ENCODE measurements at places on chromosomes 13 and 19.

GRCh38 chr19:1264801-1265614, 4.1 kb upstream of the CIRBP start:
- peak; percentile 95 for DNase-seq

DNA sequence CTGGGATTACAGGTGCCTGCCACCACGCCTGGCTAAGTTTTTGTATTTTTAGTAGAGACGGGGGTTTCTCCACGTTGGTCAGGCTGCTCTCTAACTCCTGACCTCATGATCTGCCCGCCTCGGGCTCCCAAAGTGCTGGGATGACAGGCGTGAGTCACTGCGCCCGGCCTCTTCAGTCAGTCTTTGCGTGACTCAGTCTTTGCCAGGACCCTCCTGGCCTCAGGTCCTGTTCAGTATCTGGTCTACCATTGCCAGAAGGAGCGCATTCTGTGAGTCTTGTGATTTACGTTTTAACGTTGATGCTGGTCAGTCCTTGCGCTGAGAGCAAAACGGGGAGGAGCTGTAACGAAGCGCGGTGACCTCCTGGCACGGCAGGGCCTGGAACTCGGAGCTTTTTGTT, 7.6 kb upstream of the HMG20B start:
- DNase-seq: peak; percentile 87

GRCh38 chr19:46193678-46194077, 35.9 kb upstream of the IGFL1 start:
- no peak for DNase-seq

DNA sequence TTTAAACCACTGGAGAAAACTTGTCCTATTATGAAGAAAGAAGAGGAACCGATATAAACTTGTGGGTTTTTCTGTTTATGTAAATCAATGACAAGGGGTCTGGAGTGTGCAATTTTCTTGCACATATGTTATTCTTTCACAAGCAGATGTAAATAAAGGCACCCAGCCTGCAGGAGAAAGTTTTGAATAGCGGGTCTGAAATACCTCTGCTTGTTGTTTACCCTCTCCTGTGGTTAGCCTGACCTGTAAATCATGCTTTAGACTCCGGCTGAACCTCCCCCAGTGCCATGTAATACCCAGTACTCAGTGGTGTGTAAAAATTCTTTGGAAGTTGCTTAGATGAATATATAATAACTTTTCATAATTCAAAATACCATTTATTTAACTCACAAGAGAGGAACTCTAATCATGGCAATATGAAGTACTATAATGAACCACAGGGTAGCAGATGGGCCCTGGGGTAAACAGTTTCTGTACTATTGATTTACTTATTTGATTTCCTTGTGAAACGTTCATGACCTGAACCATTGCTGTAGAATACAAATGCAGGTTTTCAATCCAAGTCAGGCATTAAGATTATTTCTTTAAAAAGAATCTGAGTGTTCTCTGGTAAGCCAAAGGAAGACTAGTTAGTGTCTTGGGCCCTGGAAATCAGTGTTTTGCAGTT, 245.1 kb downstream of the LMO7 start:
- no peak for DNase-seq

GRCh38 chr19:51091126-51091525, 8.4 kb upstream of the KLK14 start:
- no peak for DNase-seq

GRCh38 chr13:40943073-40943472, 76.0 kb downstream of the ELF1 start:
- no peak for DNase-seq

- no peak for DNase-seq
Measured at GRCh38 chr19:15641901-15642491, 1.3 kb downstream of the CYP4F3 start.

DNA sequence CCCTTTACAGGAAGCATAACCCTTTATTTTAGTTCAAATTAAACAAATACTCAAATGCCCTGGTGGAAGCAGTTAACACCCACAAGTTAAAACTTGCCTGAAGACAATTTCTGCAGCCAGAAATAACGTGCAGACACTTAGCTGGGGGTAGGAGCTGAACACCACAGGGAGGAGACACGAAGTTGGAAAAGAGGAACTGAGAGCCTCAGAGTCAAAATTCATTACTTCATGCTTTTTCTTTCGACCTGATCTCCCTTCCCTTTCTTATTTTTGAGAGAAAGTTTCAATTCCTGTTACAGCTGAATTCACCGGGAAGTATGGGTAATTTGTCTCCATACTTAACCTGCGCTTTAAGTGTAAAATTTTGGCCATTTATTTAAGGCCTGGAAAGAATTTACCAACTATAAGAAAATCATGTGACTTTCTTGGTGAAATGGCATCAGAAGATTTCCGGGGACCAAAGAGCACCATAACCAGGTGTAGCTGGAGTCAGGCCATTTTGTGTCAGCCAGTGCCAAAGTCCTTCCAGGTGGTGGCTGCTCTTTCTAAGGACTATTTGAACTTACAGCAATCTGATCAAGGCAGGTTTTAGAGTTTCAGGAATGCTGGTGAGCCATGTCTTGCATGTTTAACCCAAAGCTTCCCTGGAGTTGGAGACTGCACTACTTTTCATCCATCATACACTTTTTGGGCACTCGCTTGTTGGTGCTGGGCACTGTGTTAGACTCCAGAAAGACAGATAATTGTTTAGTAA, 46.5 kb upstream of the RCBTB2 start:
- DNase-seq: no peak

DNA sequence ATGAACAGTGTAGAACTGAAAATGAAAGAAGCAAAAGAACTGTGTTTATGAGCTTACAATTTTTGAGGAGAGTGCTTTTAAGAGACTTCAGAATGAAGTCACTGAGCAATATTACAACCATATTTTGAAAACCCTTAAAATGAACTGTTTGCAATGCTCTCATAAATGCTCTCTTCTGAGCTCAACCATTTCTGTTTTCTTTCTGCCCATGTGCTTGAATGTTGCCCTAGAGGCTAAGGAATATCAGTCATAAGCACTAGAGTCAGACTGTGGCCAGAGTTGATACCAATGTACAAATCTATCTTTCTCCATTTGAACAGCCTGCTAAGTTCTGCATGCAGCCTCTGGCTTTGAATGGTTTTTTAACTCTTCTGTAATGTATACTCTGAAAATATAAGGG, 1092.8 kb downstream of the PCDH9 start:
- no peak for DNase-seq

- no peak for DNase-seq
Measured at GRCh38 chr19:15337202-15337601, 4.9 kb upstream of the BRD4 start.

DNA sequence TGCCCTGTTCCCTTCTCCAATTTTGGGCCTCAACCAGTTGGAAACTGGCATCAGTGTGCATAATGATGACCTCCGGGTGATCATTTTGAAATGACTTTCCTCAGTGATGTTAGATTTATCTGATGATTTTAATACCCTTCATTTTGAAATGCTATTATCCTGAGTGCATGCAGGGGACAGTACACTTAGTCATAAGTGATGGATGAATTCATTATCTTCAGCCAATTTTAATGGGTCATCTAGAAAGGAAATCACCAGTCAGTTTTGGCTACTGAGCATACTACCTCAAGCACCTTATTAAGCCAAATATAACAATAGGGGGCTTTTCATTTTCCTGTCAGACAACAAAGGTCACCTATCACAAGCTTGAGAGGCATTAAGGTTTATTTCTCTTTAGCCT, 118.5 kb upstream of the MIR17HG start:
- no peak for DNase-seq

DNA sequence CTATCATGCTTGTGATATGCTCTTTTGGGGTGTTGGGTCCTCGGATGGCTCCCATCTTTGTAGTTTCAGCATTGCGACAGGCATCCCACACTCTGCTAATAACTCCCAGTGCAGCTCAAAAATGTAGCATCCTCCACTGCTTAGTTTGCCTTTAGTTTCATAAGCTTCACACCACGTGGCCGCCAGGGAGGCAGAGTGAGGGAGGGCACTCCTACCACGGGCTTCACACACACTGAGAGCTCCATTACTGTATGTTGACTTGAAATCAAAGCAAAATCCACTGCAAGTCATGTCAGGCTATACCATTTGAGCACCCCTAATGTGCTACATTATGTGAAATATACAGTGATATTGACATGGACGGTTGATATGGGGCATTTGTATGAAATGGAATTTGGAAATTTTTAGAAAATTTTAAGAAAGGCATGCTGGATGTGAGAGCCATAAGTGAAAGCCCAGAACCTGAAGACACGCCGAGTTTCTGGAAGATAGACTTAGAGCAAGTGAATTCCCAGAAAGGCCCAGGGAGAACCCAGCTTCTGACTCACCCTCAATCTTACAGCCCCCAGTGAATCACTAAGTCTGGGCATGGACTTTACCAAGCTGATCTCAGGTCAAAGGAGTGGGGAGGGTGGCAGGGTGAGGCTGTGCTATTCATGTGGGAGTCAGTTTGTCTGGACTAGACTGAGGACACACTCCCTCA, 94.1 kb downstream of the HSPH1 start:
- DNase-seq: peak; percentile 8

DNA sequence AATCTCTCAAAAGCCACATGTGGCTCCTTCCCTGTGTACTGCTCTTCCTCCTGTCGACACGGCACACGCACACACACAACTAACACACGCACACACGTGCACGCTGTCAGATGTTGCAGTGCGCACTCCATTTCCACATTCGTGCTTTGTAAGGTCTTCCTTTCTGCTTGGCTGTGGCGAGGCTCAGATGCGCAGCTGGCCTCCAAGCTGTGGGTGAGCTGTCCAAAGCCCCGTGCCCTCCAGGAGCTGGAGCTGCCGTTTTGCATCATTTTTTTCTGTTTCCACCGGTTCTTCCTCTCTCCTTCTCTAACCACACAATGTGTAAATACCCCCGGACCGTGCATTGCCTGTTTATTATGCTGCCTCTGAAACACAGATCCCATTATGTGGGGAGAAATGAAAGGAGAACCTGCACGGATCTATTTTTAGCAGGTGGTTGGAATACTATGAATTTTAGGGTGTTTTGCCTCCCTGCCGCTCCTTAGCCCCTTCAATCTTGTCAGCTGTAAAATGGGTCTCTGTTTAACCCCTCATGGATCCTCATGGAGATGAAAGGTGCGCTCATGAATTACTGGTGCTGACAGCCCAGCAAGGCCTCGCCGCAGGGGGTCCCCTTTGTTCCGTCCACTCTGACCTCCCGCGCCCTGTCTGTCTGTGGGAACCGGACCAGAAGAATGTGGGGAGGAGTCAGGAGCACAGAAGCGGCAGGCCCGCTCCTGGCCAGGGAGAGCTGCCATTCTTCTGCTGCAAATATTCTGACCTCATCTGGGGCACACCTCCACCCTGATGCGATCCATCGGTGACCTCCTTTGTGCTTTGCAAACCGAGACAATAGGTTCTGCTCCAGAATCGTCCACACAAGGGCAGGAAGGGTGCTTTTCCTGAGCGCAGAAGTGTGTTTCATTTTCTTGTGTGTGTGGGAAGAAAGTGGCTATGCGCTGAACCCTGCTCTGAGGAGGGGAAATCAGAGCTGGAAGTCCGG, 137.7 kb downstream of the SOX1 start:
- DNase-seq: no peak

DNA sequence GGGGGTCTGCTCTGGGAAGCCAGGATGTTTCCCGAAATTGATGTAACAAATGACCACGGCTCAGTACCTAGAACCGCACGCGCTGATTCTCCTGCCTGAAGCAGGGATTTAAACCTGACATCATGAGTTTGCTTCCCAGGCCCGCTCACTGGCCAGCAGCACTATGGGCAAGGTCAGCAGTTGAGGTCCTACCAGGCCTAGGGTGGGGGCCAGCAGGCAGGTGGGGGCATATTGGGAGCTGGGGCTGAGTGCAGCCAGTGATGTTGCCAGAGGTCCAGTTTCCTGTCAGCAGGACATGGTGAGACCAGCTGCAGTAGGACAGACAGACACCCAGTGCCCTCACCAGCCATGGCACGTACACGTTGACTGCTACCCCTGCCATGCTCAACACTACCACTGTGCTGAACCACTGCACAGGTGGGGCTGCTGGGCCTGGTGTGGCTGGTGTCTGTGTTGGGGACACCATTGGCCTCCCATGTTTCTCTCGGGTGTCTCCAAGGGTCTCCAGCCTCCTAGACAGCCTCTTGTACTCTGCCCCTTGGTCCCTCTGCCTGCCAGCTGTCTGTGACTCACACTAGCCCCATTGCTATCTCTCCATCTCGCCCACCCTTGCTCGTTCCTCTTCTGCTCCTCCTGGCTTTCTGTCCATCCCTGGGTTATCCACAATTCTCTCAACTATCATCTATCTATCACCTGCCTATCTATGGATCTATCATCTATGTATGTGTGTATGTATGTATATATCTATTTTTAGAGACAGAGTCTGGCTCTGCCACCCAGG, 1.1 kb upstream of the C19orf85 start:
- no peak for DNase-seq

DNA sequence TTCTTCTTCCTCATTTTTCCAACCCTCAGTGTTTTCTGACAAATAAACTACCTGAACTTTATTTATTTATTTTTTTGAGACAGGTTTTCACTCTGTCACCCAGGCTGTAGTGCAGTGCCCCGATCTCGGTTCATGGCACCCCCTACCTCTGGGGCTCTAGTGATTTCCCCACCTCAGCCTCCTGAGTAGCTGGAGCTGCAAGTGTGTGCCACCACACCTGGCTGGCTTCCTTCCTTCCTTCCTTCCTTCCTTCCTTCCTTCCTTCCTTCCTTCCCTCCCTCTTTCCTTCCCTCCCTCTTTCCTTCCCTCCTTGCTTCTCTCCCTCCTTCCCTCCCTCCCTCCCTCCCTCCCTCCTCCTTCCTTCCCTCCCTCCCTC, 32.3 kb downstream of the KCTD4 start:
- no peak for DNase-seq

GRCh38 chr13:27183561-27184147, 12.0 kb upstream of the USP12 start:
- DNase-seq: no peak

DNA sequence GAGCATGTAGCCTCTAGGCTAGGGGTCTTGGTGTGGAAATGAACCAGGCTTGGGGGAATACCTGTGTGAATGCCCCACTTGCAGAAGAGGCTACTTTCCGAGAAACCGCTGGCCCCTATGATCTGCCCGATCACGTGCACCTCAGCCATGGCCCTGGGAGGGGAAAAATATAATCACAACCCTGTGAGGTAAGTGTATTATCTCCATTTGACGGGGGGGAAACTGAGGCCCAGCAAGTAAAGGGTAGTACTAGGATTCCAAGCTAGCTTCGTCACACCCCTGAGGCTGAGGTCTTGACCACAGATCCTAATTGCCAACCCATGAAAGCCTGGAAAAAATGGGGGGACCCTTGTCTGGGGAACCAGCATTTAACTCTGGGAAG, 587 bp downstream of the B9D2 start:
- no peak for DNase-seq

Measured in T1000 (cell line).